AG20443 (cell line): ENCODE measurements at places on chromosomes 6 and 20.

DNA sequence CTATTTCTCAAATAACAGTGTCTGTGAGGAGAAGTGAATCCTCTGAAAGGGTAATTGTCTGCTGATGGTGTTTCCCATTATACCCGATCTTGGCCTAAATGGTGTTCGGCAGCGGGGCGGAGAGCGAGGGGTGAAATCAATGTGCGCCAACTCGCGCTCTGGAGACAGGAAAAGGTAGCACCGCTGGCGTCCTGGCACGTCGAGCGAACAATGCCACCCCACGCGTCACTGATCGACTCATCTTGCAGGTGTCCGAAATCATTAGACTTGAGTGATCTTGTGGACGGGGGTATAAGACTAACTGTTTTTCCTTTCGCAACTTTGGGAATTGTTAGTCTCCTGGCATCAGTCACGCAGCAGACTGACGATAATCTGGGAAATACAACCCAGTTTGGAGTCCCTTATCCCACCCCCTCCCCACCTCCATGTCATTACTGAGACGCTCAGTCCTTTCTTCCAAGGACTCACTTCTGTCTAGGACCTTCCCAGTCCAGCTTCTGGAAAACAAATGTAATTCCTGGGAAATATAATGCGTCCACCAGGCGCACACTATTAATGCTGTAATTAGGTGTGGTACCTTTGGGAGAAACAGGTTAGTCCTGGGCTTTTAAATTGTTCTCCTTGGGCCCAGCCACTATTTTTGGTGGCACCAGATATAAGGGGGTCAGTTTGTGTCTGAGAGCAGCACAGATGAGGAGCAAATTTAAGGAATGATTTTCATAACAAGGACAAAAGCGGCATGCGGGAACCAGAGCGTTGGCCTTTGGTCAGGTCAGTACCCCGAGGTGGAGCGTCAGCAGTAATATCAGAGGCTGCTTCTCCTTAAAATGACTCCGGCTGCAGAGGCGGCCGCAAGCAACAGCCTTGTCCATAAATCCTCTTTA lies 2.3 kb downstream of the LINC00237 start:
- no peak for DNase-seq

- DNase-seq: peak; percentile 65
Observed at GRCh38 chr6:134173936-134174671, 121.7 kb upstream of the SLC2A12 start.

DNA sequence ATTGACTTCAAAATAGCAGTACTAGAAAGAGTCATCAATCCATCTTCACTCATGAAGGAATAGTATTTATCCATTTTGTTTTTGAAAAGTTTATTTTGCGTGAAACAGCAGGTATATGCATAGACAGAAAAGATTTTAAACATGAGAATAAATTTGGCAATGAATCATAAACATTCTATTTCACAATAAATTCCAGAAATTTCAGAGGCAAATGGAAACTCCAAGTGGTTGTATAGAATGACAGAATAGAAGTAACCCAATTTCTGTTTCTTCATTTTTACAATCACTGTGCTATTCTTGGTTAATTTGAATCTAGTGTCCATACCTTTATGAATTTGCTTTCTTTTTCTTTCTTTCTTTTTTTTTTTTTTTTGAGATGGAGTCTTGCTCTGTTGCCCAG lies 173.0 kb upstream of the ECI2 start:
- DNase-seq: no peak

DNA sequence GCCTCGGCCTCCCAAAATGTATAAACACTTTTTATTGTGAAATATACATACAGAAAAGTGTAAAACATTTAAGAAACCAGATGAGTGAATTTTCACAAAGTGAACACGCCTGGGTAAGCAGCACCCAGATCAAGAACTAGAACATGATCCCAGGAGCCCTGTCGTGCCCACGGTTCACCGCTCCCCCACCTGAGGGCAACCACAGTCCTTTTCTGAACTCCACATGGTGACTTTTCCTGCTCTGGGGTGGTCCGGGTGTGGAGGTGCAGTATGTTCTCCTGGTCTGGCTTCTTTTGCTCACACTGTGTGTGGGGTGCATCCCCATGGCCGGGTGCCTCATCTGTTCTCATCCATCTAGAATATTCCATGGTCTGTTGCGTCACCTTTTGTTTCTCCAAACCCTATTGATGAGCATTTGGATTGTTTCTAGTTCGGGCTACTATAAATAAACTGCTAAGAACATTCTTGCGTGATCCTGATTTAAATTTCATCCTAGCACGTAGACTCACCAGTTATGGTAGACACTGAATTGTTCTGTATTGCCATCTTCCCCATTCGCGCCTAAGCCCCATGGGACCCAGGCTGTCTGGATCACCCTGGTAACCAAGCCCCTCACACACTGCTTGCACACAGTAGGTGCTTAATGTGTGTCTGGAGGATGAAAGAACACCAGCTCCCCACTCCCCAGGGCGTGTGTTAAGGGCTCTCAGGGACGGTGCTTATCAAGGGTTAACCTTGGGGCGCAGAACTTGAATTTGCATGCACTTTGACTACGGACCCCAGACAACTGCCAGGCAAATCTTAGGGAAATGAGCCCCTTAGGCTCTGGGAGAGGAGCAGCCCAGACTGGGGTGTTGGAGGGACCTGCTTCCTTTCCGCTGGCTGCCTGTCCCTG lies 56.2 kb downstream of the CTCFL start:
- no peak for DNase-seq

- DNase-seq: peak; percentile 80
Observed at GRCh38 chr20:36866681-36867495, 9.1 kb upstream of the TLDC2 start.

GRCh38 chr20:17589161-17589834 lies 19.4 kb downstream of the DSTN start:
- peak; percentile 22 for DNase-seq

DNA sequence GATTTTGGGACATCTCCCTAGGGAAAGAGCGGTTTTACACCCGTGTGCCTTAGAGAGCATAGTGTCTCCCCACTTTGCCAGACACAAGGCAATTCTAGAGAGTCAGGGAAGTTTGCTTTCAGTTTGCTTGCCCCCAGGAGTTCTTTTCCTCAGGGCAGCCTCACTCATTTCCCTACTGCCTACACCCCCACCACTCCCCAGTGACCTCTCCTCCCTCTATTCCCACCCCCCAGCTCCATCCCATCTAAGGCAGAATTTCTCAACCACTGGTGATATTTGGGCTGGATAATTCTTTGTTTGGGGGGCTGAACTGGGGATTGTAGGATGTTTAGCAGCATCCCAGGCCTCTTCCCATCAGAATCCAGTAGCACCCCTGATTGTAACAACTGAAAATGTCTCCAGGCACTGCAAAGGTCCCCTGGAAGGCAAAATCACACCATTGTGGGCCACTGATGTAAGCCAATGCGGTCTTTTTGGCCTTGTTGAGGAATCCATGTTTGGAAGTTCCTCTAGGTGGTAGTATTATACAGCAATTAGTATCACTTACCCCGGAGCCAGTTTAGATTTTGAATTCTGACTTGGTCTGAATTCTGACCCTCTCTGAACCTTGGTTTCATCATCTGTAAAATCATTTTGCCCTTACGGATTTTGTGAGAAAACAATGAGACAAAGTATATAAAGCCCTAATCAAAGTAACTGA lies 1.3 kb downstream of the EPPIN start:
- peak; percentile 61 for DNase-seq

DNA sequence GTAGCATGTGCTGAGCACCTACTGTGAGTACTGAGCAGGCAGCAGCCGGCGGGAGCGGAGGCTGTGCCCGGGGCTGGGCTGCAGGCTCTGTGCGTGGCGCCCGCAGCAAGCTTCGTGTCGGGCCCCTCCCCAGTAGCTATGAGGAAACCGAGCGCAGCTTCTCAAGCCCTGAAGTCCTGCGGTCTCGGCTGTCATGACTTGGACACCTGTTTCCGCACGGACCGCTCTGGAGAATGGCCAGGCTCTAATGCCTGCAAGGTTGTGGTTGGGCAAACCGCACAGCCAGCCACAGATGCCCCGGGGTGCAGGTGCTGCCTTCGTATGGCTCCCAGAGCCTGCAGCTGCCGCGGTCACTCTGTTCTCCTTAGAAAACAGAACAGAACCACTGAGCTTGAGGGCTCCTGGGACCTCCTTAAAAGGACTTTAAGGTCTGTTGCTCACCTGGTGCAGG lies 33.7 kb downstream of the PYGB start:
- DNase-seq: no peak

DNA sequence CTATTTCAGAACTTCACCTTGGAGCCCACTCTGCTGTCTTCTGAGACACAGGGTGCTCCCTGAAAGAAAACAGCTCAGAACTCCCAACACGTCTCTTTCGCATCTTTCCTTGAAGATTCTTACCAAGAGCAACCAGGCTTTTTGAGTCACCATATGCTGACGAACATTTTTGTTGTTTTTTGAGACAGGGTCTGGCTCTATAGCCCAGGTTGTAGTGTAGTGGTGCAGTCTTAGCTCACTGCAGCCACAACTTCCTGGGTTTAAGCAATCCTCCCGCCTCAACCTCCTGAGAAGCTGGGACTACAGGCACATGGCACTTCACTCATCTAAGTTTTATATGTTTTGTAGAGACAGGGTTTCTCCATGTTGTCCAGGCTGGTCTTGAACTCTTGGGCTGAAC lies 68.5 kb downstream of the TRMT11 start:
- no peak for DNase-seq

GRCh38 chr6:118649918-118650581 lies 1.3 kb downstream of the CEP85L start:
- DNase-seq: peak; percentile 66

DNA sequence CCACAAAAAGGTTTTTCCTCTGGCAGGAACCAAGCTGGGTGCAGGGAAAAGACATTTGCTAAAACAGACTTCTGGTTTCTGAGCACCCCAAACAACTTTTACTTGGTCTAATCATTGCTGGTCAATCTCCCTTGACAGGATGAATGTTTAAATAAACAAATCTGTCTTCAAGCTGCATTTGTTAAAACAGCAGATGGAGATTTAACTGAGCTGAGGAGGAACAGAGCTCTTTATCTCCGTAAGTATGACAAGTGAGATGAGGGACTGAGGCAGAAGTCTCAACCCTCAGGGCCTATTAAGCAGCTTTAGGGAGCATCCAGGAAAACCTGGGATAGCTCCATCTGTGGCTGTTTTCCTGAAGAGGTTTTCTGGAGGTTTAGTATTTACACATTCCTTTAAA lies 40.6 kb downstream of the NINL start:
- DNase-seq: no peak

DNA sequence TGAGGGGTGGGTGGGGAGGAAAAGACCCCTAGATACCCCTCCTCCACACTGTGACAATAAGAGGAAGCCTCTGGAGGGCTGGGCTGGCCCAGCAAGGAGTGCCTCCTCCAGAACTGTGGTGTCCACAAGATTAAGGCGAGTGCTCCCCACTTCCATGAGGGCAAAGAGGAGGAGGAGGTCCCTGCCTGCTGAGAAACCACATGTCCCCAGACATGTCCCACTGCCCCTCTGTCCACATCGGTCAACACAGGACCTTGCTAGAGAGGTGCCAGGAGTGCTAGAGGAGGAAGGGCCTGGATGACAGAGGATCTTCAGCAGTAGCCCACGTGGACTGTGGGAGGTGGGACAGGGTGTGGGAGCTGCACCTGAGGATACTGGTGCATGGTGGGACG lies 3.1 kb downstream of the RAET1G start:
- no peak for DNase-seq

GRCh38 chr20:23200413-23200812 lies 114.3 kb upstream of the CD93 start:
- no peak for DNase-seq

GRCh38 chr6:99397287-99397686 lies 3.3 kb upstream of the COQ3 start:
- no peak for DNase-seq

GRCh38 chr6:77368660-77369313 lies 94.5 kb downstream of the HTR1B start:
- no peak for DNase-seq

GRCh38 chr6:6007366-6008088 lies 802 bp upstream of the NRN1 start:
- DNase-seq: peak; percentile 65

DNA sequence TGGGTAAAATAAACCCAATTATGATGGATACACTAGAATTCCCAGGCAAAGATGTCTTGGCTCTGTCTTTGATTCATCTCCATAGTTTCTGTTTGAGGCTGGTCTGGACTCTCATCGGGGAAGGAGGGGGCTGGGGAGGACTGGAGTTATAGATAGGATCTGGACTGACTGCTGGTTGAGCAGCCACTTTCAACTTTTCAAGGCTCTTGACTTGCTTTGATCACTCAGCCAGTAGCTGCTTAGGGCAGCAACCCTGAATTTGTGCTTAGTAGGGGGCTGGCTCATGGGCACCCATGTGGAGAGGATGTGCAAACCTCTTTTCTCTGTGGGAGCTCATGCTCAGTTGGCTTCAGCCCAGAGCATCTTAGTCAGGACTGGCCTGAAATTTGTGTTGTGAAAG lies 114.0 kb upstream of the NEDD9 start:
- DNase-seq: no peak

GRCh38 chr6:79710127-79710526 lies 79.0 kb downstream of the SH3BGRL2 start:
- DNase-seq: no peak

GRCh38 chr6:139738801-139739455 lies 364.5 kb upstream of the CITED2 start:
- DNase-seq: no peak

DNA sequence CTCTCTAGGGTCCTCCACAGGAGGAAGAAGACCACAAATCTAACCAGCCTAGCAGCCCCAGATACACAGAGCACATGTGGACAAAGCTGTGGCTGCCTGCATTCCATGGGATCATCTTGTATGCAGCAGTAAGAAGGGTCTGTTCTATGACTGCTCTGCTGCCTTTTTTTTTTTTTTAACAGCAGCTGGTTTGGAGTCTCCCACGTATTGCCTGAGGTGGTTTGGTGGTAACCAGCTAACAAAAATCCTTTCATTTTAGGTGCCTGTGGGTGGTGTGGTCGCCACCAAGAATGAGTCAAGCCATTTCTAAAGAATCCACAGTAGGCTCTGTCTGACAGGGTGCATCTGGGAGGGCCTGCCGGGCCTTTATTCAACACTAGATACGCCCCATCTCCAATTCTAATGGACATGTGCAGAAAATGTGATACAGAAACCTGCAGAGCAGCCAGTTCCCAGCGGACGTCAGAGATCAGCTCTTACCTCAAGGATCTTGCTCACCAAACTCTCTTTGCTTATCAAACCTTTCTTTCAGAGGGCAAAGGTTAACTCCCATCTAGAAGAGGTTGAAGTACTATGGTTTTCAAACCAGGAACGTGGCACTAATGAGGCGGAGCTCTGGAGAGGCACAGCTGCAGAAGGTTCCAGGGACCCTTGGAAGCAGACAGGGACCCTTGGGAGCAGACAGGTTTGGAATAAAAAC lies 32.0 kb downstream of the GNAS-AS1 start:
- DNase-seq: peak; percentile 59

DNA sequence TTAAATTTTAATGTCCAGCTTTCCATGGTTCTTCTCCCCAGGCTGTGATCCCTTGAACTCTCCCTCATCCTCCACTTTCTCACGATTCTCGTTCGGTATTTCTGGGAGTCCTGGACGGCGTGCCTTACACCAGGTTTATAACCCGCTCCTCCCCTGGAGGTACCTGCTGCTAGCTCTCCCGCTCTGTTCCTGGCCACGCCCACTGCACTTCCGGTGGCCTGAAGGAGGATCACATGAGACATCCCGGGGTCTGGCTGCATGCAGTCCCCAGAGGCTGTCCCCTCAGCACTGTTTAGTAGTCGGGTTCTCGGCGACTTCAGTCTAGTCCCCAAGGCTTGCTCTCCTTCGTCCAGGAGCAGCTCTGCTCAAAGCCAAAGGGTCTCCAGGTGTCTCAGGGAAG lies 28.4 kb upstream of the GCLC start:
- no peak for DNase-seq
